ENCODE measurements at places on chromosomes 7 and 10.

DNA sequence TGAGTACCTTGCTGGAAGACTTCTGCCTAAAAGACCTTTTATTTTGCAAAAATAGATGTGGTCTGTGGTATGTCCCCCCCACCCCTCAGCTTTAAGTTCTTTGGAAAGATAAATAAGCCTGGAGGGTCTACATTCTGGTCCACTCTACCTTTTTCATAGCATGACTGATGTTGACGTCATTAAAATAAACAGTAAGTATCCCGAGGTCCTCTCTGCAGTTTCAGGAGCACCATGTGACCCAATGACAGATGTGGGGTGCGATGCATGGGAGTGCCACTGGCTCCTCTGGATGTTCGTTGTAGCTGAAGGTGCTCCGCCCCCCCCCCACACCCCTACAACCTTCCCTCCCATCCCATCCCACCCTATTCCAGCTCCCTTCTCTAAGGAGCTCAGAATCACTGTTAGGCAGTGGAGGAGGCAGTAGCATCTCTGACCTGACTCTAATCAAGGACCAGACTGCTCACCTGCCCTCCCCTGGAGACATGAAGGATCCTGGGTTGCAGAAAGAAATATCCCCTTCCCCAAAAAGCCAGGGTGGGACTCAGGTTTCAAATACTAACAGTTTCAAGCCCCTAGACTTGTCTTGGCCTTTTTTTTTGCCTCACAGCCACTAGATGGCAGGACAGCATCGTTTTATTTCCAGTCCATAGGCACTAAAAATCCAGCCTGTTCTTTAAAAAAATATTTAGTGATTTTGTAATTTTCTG lies 25.1 kb downstream of the CASP7 start:
- no peak overlapping the region for H3K27ac ChIP-seq
- H3K4me3 ChIP-seq: no peak overlapping the region
- peak; percentile 70 for DNase-seq
- peaks cover 13% of the 10 kb centered on the region for H3K4me1 ChIP-seq

GRCh38 chr10:23341004-23341403 lies 3.6 kb downstream of the C10orf67 start:
- H3K4me1 ChIP-seq: peaks cover 12% of the 10 kb centered on the region
- peak; percentile 45 for DNase-seq
- no peaks in the 10 kb centered on the region for H3K36me3 ChIP-seq

DNA sequence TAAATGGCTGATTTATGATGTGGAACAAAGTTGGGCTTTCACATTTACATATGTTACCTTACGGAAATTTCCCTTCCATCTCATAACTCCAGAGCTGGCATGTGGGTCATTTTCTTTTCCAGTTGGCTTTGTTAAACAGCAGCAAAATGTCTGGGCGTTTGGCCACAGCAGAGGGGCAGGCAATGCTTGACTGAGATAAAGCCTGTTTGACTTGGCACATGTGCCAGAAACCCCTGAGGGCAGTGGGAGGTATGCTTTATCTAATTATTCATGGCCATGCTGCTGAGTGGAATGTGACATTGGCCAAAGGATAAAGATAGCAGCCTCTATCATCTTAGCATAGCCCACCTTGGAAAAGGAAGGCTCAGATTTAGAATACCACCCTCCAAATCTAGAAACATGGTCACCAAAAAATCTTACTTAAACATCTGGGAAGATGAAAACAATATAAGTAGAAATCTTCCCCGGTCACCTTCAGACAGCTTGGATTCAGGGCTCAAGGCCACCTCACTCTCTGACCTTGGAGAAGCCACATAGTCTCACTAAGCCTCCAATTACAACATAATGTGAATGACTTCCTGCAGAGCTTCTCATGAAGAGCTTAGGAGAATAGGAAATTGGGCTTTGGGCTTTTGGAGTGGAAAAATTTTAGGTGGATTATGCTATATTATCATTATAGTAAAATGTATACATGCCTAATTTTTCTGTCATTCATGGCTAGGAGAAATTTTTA lies 101.5 kb downstream of the GRM3 start:
- no peaks in the 10 kb centered on the region for H3K36me3 ChIP-seq
- no peak for DNase-seq
- no peaks in the 10 kb centered on the region for H3K27me3 ChIP-seq
- no peaks in the 10 kb centered on the region for H3K4me1 ChIP-seq
- no peak overlapping the region for H3K4me3 ChIP-seq

DNA sequence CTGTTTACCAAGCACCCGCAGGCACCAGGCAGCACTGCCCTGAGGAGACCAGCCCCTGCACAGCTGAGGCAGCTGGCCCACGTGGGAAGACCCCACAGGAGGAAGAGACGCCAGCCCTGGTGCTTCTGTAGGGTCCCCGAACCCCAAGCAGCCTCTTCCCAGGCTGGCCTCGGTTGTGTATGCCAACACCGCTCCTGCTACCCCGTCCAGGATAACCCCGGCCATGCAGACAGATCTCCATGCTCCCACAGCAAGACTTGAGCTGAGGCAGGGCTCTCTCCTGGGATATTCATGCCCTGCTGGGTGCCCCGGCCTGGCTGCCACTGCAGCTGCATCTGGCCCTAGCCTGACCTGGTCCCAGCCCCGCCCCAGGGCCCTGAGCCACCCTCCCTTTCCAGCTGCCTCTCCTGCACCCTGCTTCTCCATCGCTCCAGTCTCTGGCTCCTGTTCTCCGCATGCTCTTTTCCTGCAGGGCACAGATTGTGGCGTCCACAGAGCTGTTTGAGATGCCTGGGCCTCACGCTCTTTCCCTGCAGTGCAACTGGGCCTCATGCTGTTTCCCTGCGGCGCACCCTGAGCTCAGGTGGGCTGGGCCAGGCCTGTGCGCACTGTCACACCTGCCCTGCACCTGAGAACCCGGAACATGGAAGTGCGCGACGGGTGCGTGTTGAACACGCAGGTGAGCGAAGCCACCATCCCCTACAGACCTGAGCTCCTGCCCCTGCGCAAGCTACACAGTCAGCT lies 236.2 kb downstream of the ELFN1 start:
- H3K27ac ChIP-seq: no peak overlapping the region
- no peak overlapping the region for H3K4me3 ChIP-seq
- no peaks in the 10 kb centered on the region for H3K36me3 ChIP-seq
- DNase-seq: no peak
- H3K27me3 ChIP-seq: no peaks in the 10 kb centered on the region

- no peak for DNase-seq
- H3K4me1 ChIP-seq: peaks cover 11% of the 10 kb centered on the region
- no peaks in the 10 kb centered on the region for H3K36me3 ChIP-seq
Observed at GRCh38 chr10:125161707-125162119, 1.4 kb upstream of the CTBP2 start.
